ENCODE measurements at places on chromosomes 5 and 9. TPM values are rescaled to one million over a fixed set of nuclear protein-coding genes. Genes with fewer than 3 reads are reported as not detected.

Gene GPX8
- 37.9 TPM for total RNA-seq

Gene TLR4
- 0.07 TPM for total RNA-seq

Gene CNTNAP3B
- 4.7 TPM for total RNA-seq

Gene TUBB4B
- total RNA-seq: 386 TPM

Gene TERT
- 15.5 TPM for total RNA-seq

Gene AKNA
- 19.7 TPM for total RNA-seq

Gene UHRF2
- total RNA-seq: 45.2 TPM

Gene SGCD
- total RNA-seq: 0.11 TPM

- no peak for DNase-seq
Observed at GRCh38 chr5:86760661-86761060, 142.9 kb downstream of the COX7C start.

GRCh38 chr5:172766287-172767108, 4.5 kb downstream of the DUSP1 start:
- no peak for DNase-seq

GRCh38 chr9:85118990-85119755, 449.6 kb downstream of the NTRK2 start:
- DNase-seq: no peak

DNA sequence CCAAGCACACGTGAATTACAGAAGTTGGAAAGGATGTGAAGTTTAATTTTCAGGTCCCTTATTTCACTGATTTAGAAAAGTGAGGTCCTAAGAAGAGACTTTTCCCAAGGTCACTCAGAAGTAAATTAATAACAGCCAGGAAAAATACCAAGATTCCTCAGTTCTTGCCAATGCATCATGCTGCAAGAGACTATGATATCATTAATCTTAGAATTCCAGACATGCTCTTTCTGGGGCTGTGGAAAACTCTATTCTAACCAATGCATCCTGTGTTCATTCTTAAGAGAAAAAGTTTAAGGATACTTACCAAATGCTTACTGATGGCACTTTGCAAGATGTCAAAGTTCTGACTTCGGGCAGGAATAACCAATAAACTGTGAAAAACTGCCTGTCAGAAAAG, 42.8 kb downstream of the TEX10 start:
- no peak for DNase-seq

GRCh38 chr9:19995619-19996018, 206.8 kb upstream of the SLC24A2 start:
- DNase-seq: no peak

GRCh38 chr9:18923671-18924430, 109.2 kb downstream of the SAXO1 start:
- no peak for DNase-seq

GRCh38 chr5:121271546-121271945, 580.1 kb upstream of the FTMT start:
- no peak for DNase-seq

- DNase-seq: no peak
Observed at GRCh38 chr5:15354021-15354420, 146.0 kb upstream of the FBXL7 start.

DNA sequence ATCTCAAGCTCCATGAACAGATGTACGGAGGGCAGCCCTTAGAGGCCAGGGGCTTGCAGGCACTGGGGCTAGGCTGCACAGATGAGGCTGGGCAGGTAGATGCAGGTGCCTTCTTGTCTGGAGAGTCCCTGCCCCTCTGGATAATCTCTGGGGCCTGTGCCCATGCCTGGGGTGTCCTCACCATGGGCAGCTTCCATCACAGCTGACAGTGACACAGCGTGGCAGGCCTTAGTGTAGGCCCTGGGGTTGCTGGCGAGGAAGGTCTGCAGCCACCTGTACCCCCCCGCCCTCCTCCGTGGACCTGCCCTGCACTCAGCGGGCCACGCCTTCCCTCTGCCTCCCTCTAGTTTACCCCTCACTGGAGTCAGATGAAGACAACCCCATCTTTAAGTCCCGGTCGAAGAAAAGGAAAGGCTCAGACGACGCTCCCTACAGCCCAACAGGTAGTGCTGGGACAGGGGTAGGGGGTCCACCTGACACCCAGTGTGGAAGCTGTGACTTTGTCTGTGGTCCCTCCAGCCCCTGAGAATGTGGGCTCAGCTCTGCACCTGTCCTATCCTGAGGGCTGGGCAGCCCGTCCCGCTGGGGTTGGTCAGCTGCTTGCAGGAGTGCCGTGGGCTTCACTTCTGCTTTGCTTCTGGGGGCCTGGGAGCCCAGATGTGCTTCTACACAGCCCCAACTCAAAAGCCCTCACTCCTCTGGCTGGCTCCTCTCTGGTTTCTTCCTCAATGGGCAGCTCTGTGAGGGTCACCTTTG, 98.4 kb downstream of the PHF2 start:
- DNase-seq: peak; percentile 17

DNA sequence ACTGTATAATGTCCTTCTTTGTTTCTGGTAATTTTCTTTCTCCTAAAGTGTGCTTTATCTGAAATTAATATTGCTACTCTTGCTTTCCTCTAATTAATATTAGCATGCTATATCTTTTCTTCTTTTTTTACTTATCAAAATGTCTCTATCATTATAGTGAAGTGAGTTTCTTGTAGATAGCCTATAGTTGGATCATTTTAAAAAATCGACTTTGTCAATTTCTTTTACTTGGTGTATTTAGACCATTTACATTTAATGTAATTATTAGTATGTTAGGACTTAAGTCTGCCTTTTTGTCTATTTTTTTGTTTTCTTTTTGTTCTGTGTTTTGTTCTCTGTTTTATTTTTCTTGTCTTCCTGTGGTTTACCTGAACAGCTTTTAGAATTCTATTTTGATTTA, 35.4 kb upstream of the RNF130 start:
- no peak for DNase-seq

DNA sequence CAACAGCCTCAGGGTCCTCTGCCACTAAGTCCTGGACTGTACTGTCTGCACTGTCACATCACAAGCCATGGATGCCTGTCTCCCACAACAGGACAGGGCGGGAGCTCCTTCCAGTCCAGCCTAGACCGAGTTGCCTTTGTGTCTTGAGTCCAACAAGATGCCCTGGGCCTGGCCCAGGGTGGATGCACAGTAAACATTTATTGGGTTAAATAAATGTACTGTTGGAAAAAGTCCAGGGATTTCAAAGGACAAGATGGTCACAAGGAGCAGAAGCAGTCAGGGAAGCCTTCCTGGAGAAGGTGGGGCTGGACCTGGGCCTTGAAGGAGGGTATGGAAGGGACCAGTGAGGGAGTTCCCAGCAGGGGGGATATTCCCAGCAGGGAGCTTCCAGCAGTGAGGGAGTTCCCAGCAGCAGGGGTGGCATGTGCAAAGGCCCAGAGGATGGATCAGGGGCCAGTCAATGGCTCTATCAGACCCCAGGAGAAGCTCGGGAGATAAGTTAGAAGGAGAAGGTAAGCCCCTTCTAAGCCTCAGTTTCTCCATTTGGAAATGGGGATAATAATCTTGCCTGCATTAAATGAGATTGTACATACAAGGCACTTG, 72.7 kb upstream of the NEURL1B start:
- no peak for DNase-seq

DNA sequence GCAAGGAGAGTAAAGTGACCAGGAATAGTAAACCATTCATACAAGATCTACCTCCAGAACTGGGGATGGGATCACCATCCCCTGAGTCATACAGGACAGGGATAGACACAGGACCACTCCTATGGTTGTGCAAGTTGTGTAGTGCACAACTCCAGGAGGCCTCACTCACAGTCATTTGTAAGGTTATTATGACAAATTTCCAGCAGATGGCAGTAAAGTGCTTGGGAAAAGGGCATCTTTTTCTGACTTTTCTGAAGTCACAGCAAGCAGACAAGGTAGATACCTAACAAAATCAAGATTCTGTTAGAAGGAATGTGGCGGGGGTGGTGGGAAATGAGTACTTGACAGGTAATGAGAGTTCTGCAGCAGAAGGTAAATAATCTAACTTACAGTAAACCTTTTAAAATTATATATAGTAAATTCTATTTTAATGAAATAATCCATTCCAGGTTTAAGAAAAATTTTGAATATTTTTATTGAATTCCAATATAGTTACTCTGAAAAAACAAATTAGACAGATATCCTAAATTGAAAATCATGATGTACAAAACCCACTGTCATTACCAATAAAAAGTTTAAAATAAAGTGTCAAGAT, 16.7 kb upstream of the KIF27 start:
- DNase-seq: no peak

GRCh38 chr9:76667521-76667957, 96.7 kb upstream of the PCA3 start:
- DNase-seq: no peak

DNA sequence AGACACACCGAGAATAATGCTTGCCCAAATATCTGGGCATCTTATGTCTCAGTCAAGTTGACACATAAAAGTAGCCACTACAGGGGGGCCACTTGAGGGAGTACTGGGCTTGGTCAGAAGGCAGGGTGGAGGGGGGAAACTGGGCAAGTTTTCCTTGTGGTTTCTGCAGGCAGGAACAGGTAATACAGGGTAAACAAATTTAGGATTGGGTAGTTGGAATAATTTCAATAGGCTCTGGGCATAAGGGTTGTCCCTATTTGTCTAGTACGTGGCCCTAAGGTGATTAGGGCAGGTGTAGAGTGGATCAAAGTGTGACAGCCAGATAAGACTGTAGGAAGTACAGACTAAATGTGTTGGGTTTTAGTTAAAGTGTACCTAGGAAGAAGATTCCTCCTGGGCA, 353.1 kb downstream of the TLE4 start:
- no peak for DNase-seq

DNA sequence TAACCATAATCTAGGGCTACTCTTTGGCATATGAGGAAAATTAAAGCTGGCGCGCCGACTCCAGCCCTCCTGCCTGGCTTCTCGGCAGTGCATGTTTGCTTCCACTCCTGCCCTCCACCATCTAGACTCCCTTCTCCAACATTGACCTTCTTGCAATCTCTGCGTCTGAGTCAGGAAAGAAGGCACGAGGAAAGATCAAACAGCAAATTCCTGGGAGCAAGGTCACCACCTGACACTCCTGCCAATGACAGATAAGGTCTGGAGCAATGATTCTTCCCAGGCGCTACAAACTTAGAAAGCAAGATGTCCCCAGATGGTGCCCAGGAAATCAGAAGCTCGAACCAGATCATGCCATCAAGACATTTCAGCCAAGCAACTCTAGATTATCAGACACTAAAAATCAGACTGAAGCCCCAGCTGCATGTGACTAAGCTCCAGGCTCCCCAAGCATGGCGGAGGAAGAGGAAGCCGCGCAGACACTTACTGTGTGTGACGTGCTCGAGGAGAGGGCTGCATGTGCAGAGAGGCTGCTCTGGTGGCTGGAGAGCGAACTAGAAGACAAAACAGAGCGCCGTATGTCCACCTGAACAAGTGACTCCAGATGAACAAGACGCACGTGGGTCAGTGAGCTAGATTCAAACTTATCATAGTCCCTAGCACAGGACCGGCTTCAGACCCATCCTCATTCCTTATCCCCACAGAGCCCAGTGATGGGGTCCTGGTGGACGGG, 115.3 kb downstream of the UBE2R2 start:
- no peak for DNase-seq

- DNase-seq: no peak
Observed at GRCh38 chr9:505741-506059, 291.0 kb downstream of the DOCK8 start.

DNA sequence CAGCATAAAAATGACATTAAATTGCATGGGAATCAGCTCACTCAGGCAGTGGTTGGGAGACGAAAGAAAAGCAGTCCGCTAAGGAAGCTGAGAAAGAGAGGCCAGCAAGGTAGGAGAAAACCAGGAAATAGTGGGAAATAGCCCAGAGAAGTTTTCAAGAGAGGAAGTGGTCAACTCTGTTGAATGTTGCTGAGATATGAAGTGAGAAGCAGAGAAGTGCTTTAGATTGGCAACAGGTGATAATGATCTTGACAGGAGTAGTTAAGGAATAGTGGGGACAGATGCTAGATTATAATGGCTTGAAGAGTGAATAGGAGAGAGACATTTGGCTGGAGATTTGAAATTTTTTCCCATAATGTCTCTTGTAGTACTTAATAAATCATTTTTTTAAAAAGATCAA, 30.8 kb downstream of the CNTRL start:
- DNase-seq: no peak

DNA sequence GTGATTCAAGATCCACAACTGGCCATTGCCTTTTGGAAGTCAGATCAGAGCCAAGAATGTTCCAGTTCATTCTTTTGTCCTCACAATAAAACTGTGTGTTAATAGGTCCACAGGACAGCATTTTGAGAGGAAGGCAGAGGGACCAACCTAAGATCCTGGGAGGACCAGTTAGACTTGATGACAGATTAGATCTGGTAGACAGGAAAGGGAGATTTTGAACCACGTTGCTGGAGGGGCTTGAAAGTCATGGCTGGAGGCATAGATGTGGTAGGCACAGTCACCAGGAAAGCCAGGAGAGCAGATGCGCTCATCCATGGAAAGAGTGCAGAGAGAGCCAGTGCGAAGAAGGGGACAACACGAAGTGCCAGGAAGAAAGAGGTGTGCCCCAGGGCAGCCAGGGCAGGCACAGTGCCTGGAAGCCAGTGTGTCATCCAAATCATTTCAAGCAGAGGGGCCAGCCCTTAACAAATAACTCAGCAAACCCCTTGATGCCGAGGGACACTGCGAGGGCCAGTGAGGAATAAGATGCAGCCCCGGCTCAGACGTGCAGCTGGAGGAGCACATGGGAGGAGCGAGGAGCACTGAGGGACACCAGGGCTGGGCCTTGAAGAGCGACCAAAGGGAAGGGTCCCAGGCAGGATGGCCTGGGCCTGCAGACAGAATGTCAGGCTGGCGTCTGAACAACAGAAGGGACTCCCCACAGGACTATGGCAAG, 12.8 kb upstream of the SLC2A8 start:
- no peak for DNase-seq

DNA sequence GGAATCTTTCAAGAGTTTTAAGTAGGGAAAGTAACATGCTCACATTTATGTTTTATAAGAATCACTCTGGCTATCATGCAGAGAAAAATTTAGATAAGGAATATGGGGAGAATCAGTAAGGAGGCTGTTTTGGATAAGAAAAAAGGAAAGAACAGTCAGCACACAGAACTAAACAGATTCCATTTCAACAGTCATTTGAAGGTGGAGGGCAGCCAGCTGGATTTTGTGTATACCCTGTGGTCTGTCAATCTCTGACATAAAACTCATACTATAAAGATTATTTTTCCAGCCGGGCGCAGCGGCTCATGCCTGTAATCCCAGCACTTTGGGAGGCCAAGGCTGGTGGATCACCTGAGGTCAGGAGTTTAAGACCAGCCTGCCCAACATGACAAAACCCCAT, 64.2 kb downstream of the PCA3 start:
- DNase-seq: no peak

DNA sequence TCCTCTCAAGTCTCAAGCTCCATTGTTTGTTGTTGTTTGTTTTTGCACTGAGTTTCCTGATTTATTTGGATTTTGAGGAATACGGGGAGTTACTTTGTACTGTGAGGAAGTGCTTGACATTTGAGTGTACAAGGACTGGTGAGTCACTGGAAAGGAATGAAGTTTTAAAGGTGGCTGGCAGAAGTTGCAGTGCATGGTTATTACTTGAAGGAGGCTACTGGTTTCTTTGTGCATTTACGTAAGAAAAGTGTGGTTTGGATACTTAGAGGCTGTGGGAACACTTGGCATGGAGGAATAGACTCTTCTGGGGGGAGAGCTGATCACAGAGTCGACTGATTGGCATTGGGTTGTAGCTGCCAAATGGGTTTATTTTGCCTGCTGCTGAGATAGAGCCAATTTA, 919.0 kb downstream of the TAF11L14 start:
- no peak for DNase-seq

Data from H9 (cell line).